Activated T-helper 17 cell treated with anti-CD3 and anti-CD28 coated beads, Interleukin-2, amount 50 U/mL, for 72 hours (primary cell): ENCODE measurements at places on chromosomes 3 and 15.

DNA sequence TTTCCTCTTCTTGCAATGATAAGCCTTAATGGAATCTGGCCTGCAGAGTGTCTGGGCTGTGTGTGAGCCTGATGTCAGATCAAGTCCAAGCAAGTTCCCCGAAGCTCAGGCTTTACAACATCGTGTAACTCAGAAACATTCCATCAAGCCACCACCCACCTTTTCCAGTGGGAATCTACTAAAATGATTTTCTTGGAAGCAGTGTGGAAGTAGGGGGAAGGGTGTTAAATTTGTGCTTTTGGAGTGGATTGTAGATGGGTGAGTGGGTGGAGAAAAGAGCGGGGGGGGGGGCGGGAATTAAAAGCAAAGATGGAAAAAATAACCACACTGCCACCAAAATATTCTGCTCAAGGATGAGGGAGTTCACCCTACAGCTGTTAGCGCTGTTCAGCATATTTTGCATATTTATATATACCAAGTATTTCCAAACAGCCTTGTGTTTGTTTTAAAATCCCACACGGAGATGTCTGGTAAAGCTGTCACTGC, 53.6 kb downstream of the VGLL3 start:
- ATAC-seq: no peak

DNA sequence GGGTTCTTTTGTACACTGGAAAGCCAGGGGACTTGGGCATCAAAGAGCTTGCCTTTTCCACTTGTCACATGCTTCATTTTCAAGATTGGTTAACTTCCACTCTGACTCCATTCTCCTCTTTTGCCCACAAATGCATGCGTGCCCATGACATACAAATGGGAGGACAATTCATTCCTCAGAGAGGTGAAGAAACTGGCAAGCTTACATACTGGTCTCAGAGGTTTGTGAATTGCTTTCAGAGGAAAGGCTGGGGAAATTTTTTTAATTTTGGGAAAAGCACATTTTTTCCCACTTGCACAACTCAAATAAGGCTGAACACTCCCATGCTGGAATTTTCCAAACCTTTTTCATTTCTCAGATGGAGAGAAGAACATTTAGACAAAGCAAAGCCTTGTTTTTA, 20.9 kb upstream of the AMOTL2 start:
- no peak for ATAC-seq

GRCh38 chr3:193825617-193826016, 232.6 kb downstream of the OPA1 start:
- ATAC-seq: no peak

- ATAC-seq: no peak
These were observed 10.3 kb downstream of the CCDC54 start for GRCh38 chr3:107387555-107387954.

DNA sequence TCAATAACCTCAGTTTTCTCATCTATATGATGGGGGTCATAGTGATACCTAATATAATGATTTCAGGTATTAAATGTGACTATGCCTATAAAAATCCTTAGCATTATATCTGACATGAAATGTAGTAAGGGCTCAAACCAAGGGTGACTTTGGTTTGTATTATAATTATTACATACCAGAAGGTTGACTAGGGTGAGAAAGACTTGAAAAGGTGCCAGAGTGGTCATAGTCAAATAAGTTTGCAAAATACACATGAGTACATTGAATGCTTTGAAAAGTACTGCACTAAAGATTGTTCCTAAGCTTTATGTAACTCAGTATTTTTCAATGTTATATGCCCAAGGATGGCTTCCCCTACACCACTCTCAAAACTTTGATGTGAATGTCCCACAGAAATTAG, 297.2 kb downstream of the ARPP21 start:
- no peak for ATAC-seq

- ATAC-seq: no peak
These were observed 1.2 kb downstream of the ACOX2 start for GRCh38 chr3:58535531-58536500.

DNA sequence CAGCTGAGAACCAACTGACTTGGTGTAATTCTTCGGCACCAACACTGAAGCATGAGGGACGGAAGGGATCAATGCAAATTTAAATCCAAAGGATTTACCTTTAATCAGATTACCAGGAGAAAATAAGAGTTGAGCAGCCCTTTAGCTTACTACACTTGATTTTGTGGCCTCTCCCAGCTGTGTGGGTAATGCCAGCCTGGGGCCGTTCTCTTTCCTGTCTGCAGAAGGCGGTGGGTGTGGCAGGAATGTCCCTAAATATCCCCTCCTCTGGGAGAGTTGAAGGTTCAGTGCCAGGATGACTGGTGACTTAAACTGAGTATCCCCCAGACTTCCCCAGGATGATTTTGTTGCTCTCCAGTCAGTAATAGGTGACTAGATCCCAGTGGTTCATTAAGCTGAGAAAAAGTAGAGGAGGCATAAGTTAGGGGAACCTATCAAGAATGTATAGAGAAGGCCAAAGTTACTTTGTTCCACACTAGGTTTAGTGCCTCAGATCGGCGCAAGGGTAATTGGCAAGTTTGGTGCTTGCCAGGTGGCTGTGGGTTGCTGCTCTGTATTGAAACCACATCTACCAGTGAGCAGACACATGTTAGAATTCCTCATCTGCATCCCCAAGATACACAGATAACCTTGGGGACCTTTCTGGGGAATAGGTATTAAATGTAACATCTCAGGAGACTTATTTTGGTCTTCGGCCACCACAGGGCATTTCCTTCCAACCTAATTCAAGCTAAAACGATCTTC, 23.1 kb downstream of the MAPKBP1 start:
- ATAC-seq: peak; percentile 23

DNA sequence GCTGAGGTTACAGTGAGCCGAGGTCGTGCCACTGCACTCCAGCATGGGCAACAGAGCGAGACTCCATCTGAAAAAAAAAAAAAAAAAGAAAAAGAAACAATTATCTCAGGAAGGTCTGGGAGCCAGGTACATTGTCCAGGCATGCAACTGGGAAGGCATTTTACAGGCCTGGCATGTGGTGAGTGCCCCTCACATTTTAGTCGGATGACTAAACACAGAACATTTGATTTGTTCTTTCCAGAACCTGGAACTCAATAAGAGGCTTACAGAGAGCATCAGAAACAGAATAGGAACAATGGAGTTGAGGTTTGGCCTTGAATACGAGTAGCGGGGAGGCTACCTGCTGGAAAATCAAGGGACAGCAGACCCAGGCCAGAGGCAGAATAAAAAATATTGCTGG, 33.7 kb upstream of the IGF1R start:
- ATAC-seq: no peak
